ENCODE measurements at places on chromosomes 1 and 21.
A peak's percentile ranks its signal among the peaks of the same experiment; 100 is the strongest.

DNA sequence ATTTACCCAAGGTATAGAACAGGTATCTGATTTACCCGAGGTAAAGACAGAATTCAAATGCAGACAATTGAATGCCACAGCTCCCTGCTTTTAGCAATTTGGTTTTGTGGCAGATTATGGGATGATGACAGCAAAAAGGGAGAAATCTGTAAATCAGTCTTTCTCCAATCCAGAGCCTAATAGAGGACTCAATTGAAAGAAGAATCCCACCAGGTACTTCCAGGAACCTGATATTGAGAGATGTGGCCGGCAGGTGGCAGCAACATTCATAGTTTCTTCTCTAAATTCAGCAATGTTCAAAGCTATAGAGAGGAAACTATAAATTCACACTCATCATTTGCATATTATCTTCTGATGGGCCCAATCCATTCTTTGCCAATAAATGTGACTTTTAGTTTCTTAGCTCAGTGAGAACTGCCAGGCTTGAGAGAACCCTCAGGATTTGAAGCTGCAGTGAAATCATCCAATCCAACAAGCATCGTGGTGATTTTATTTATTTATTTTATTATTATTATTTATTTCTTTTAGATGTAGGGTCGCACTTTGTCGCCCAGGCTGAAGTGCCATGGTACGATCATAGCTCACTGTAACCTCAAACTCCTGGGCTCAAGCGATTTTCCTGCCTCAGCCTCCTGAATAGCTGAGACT is 9.8 kb upstream of the PHACTR4 start:
- peak; percentile 31 for DNase-seq

- DNase-seq: no peak
Measured at GRCh38 chr1:178808529-178808928, 62.3 kb downstream of the ANGPTL1 start.

GRCh38 chr1:17744666-17745478 is 10.3 kb upstream of the ACTL8 start:
- no peak for DNase-seq

DNA sequence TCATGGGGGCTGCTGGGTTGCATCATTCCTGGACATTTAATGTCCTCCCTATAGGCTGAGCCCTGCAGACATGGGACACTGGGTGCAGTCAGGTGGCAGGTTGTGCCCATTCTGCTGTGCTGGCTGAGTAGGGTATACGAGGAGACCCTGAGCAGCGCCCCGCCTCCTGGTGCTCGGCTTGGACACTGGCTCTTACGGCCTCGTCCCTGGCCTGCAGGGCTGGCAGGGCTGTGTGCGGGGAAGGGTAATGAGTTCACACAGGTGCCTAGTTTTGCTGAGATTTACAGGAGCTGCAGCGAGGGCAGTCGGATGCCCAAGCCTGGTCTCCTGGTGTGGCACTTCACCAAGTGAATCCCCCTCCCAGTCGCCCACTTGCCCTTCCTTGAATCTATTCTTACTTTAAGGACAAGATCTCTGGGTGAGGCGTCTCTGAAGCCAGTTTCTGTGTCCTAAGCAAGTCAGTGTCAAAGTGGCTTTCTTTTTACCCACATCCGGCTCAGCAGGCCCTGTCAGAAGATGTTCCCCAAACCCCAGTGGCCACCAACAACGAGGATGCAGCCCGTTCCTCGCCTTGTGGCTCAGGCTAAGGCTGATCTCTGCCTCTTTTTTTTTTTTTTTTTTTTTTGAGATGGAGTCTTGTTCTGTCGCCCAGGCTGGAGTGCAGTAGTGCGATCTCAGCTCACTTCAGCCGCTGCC is 73.2 kb downstream of the MAN1C1 start:
- no peak for DNase-seq

- no peak for DNase-seq
Measured at GRCh38 chr1:160814316-160814715, 18.3 kb downstream of the LY9 start.

DNA sequence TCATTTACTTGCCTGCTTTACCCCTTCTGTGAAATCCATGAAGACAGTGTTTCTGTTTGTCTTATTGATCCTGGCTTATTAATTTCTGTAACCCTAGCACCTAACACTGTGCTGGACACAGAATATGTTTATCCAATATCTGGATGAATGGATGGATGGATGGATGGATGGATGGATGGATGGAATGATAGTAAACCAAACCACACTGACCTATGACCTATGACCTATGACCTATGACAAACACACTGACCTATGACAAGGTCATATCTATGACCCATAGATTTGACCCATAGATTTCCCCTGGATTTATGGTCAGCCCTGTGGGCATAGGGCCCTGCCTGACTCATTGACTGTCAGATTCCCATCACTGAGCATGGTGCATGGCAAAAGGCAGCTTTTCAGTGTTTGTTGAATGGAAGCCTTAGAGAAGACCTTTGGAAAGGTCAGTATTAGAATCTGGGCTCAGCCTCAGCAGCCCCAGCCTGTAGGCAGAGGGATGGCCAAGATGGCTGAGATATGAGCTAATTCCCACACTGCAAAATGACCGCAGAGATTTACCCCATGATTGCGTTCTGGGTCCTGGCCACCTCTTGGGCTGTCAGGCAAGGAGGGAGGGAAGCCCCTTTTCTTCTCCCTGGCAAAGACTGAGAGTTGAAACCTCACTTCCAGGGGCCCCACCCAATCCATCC is 24.6 kb downstream of the IGSF21 start:
- DNase-seq: no peak

DNA sequence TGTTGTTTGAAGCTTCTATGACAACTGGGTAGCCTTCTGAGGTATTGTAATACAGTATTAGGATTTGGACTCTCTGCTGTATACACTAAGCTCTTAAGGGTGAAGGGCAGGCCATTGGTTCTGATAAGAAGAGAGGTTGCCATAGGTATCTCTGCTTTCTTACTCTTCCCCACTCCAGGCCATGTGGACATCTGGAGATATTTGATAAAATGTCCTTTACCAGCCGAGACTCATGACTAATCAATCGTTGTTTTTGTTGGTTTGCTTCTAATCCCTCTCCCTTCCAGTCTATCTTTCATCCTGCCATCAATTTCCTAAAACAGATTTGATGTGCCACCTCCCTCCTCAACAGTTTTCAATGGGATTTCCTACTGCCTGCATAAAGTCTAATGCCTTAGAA is 64.6 kb upstream of the WDR26 start:
- DNase-seq: no peak

GRCh38 chr1:92990828-92991227 is 29.6 kb upstream of the DIPK1A start:
- no peak for DNase-seq

DNA sequence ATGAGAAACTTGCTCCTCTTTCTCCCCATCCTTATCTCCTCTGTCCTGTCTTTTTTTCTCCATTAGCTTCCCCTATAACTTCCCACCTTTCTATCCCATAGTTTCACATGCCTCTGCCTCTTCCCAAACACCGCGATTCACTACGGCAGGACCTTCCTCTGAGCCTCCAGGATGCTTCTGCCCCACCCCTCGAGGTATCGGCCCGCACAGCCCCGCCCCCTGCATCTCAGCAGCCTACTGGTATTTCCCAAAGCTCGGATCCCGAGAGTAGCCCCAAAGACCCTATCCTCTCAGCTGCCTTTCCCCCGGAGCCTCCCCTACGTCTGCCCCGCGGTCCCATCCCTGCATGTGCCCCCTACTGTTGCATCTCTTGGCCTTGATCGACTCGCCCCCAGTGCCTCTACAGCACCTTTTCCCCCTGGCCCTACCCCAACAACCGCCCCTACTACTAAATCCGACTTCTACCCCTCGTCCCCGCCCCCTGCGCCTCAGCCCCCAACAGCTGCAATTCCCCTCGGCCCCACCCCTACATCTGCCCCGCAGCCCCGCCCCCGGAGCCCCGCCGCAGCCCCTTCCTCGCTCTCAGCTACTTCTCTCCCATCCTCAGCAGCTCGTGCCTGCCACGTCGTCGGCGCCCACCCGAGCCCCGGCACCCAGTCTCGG is 512 bp downstream of the PIAS3 start:
- DNase-seq: no peak

- no peak for DNase-seq
Measured at GRCh38 chr1:221473411-221473810, 268.5 kb downstream of the DUSP10 start.

- no peak for DNase-seq
Measured at GRCh38 chr1:57109247-57109646, 143.4 kb upstream of the C8B start.

DNA sequence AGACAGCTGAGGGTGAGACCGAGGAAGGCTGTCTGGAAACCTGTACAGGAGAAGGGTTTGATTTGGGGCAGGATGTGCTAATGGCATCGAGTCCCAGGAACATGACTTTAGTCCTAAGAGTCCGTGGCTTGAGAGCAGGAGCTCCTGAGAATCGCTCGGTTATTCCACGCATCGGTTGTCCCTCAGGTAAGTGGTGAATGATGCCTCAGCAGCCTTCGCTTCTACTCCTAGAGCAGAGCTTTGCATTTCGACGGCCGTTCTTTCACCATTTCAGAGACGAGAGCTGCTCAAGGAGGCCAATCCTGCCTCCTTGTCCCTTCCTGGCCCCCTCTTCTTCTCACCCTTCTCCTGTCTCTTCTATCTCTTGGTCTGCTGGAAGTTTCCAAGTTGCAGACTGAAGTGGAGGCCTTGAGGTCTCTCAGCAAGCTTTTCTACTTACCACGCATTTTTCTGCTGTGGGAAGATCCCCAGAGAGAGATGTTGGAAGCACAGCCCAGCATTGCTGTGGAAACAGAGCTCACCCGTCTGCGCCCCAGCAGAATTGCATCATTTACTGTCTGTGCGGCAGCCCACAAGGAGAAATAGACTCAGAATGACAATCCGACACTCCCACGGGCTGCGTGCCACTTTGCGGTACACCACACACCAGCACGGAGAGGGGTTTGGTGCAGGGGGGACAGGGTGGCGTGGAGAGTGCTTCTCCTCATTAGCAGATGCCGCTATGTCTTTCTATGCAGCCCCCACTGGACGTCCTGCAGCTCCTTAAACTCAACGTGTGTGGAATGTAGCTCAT is 270.7 kb upstream of the C1orf174 start:
- DNase-seq: no peak

- no peak for DNase-seq
Measured at GRCh38 chr1:168387781-168388760, 107.4 kb downstream of the TBX19 start.

DNA sequence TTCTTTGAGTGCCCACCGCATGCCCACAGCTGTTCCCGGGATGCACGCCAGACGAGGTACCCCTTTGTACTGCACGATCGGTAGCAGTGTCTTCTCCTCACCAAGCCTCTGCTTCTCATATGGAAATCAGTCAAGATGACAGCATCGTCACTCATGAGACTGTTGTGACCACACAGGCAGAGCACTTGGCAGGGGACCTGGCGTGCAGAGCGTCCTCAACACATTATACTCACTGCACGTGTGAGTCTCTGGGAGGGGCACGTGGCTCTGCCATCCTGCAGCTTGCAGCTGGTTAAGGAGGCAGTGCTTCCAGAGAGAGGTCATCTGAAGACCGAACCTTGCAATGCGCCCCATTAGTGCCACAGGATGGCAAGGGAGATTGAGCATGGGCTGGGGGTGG is 266.8 kb downstream of the NPHP4 start:
- no peak for DNase-seq

DNA sequence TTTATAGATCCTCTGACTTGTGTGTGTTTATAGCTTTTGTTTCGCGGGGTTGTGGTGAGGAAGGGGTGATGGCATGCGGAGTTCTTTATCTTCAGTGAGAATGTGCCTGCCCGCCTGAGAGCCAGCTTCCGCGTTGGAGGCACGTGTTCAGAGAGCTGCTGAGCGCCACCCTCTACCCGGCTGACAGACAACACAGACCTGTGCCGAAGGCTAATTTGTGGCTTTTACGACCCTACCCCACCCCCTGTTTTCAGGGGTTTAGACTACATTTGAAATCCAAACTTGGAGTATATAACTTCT is 14.4 kb upstream of the CD101 start:
- no peak for DNase-seq

GRCh38 chr1:54973205-54973921 is 7.1 kb upstream of the TMEM61 start:
- DNase-seq: no peak
